Activated CD4-positive, alpha-beta T cell treated with anti-CD3 and anti-CD28 coated beads, Interleukin-2, amount 50 U/mL, for 24 hours (primary cell): ENCODE measurements at places on chromosomes 2 and 18.

GRCh38 chr2:212157012-212157411 lies 381.6 kb downstream of the ERBB4 start:
- DNase-seq = no peak

DNA sequence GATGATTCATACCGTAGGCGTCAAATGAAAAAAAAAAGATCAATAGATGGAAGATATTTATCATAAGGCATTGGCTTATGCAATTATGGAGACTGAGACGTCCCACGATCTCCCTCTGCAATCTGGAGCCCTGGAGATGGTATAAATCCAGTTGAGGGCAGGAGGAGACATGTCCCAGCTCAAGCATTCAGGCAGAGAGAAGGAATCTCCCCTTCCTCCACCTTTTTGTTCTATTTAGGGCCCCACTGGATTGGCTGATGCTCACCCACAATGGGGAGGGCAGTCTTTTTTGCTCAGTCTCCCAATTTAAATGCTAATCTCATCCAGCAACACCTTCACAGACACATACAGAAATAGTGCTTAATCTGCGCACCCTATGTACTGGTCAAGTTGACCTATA lies 18.0 kb upstream of the OLA1 start:
- no peak for DNase-seq

DNA sequence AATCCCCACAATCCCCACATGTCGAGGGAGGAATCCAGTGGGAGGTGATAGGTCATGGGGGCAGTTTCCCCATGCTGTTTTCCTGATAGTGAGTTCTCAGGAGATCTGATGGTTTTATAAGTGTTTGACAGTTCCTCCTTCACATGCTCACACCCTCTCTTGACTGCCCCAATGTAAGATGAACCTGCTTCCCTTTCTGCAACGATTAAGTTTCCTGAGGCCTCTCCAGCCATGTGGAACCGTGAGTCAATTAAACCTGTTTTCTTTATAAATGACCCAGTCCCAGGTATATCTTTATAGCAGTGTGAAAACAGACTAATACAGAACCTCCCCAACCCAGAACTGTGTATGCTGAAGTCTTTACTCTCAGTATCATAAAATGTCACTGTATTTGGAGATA lies 289.5 kb upstream of the MMADHC start:
- no peak for DNase-seq

GRCh38 chr2:144151851-144152250 lies 368.1 kb downstream of the ZEB2 start:
- no peak for DNase-seq

DNA sequence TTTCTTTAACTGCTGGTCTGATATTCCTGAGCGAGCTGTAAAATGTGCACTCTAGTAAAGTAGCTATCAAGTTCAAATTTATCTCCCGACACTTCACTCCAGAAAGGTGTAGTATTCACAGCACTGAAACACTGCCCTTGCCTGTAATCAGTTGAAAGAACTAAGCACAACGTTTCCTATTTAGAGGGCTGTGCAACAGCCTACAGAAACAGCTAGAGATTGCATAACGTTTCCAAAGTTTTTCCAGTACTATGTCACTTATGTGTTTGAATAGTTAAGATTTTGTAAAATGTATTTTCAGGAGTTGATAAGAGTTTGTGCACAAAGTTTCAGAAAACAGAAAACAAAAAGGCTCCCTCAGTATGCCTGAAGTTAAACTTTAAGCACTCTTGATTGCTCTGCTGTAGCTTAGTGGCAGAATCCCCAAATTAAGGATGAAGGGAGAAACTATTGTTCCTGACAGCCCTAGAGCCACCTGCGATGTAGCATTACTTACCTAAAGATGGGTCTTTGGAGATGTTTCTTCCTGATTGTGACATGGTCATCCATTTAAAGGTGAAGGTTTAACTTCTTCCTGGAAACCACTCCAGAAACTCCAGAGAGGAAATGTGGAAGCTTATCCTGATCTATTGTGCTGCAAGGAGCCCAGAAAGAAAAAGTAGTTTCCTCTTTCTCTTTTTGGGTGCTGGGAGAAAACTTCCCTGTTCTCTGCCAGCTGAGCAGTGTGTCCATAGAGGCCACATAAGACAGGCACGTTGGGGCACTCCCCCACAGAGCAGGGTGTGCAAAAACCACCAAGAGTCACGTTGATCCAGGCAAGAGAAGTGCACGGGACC lies 536 bp downstream of the PDE1A start:
- no peak for DNase-seq

DNA sequence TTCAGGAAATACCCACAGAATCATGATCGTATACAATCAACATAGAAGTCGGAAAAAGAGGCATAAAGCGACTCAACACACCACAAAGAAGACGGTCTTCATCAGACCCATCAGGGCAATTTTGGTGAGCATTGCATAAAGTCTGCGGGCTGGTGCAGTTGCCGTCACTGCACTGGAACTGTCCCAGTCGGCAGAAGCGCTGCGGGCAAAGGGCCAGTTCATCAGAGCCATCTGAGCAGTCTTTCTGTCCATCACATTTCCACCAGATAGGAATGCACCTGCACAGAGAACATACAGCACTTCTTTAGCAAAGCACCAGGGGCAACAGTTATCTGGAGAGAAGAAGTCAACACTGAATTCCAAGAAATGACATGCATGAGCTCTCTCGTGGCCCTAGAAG lies 105.7 kb downstream of the DHRS9 start:
- no peak for DNase-seq

GRCh38 chr2:33903215-33903614 lies 304.1 kb upstream of the FAM98A start:
- DNase-seq = no peak

GRCh38 chr2:134190807-134191203 lies 63.1 kb upstream of the MGAT5 start:
- DNase-seq = no peak

GRCh38 chr2:68487773-68488355 lies 20.5 kb downstream of the APLF start:
- no peak for DNase-seq

DNA sequence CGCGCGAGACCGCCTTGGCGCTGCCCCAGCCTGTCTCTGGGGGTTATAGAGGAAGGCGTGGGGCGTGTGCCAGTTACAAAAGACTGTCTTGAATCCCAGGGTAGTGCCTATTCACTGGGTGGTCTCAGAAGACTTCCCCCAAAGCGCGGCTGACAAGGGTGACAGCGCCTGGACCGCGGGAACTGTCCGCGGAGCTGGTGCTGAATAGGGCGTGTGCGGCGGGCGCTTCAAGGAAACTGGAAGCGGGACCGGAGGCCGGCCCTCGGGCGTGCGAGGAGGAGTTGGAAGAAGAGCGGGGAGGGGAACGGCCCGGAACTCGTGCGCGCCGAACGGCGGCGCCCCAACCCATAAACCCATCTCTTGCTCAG lies 2.3 kb downstream of the EGR4 start:
- no peak for DNase-seq

- no peak for DNase-seq
Measured at GRCh38 chr2:81528852-81529480, 1224.4 kb upstream of the LRRTM1 start.

- DNase-seq = no peak
Measured at GRCh38 chr2:192035731-192036442, 158.8 kb downstream of the TMEFF2 start.

DNA sequence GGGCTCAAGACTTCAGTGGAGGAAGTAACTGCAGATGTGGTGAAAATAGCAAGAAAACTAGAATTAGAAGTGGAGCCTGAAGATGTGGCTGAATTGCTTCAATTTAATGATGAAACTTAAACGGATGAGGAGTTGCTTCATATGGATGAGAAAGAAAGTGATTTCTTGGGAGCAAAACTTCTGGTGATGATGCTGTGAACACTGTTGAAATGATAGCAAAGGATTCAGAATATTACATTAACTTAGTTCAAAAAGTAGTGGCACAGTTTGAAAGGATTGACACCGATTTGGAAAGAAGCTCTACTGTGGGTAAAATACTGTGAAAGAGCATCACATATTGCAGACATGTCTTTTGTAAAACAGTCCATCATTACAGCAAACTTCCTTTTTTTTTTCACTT lies 638.0 kb downstream of the NYAP2 start:
- no peak for DNase-seq

GRCh38 chr2:234395891-234396420 lies 100.9 kb downstream of the ARL4C start:
- no peak for DNase-seq

DNA sequence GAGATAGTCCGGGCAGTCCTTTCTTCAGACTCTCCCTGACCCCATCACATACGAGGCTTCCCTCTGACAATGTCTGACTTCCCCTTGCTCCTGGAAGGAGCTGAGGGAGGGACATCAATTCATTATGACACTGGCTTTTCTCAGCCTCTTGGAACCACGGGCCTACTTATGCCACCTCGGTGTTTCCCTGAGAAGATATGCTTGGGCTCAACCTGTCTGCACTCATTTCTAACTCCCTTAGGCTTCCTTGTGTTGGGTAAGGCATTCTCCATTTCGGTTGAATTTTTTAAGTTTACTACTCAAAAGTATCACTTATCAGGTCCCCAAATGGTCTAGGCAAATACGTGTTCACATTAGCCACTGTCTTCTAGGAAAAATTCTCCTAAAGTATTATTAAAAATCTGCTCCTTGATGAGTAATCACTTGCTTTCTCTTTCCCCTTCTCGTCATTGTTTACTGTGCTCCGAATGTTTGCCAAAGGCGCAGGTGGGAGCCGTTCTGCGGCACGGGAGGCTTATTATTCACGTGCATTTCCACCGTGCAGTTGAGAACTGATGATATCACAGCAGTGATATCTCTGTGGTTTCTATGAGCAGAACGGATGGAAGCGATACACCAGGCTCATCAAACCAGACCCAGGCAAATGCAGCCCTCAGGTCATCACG lies 33.1 kb downstream of the ARL4C start:
- DNase-seq = peak; percentile 77

DNA sequence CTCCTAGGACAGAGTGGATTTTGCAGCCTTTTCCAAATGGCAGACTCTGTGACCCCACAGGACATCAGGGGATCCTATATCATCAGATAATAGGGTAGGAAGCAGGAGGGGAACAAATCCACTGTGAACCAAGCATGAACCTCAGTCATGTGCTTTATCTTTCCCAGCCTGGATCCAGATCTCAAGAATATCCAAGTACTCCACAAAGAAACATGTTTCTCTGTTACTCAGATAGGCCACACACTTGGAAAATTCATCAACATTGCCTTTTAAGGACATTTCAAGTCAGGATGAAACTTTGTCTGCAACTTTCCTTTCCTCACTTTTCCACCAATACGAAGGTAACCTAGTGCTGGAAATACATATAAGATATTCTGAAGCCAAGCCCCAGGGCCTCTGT lies 85.8 kb downstream of the RDH14 start:
- DNase-seq = no peak

- no peak for DNase-seq
Measured at GRCh38 chr2:207136874-207137273, 28.9 kb downstream of the KLF7 start.

GRCh38 chr2:23700627-23701026 lies 226.3 kb downstream of the ATAD2B start:
- no peak for DNase-seq

DNA sequence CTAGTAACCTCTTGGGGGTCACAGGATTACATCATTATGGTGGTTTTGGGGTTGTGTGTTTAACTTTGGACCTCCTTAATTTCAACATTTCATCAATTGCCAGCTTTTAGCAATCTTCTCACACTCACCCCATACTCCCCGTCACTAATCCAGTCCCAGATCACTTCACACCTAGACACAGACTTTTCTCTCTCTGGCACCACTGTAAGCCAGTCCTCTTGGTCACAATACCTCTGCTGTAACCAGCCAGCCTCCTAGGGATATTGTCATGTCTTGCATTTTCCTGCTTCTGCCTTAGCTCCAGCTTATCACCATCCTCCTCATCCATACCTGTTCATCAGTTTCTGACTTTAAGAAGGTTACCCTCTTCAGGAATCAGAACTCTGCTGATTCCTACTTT lies 1.6 kb upstream of the STK17B start:
- DNase-seq = no peak

- no peak for DNase-seq
Measured at GRCh38 chr2:177660742-177661141, 268.2 kb downstream of the AGPS start.

GRCh38 chr2:222318712-222319585 lies 20.2 kb upstream of the PAX3 start:
- DNase-seq = no peak

DNA sequence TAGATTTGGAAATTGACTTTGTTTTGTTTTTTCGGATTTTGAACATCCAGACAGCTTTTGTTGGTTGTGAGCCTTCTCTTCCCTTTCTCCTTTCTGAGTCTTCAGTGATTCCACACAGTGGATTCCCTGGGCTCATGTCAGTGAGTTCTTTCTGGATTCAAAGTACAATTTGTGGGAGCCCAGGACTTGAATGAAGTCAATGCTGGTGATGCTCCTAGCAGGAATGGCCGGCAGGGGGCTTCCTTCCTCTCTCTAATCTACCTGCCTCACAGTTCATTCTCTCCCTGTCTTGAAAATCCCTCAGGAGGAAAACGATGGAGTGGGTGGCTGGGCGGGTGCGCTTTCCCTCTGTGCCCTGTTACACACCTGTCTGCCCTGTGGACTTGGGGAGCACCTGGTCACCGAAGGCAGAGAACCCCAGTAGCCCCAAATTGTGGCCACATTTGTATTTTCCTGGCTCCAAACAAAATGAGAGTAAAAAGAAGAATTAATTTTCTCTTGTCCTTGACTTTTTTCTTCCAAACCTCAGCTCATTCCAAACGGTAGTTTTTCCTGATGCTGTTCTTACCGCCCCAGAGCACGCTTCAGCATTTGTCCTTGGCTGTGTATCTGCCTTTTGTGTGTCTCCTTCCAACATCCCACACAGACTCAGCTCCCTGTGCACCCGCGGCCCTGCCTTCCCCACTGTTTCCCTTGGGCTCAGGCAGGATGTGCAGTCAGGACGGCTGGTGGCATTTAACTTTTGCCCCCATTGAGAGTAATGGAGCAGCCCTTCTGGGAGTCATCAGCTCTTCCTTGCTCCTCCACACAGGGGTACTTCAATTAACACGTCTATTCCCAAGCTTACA lies 86.6 kb downstream of the MARCO start:
- DNase-seq = no peak

- no peak for DNase-seq
Measured at GRCh38 chr18:23209796-23210195, 74.5 kb downstream of the CABLES1 start.

GRCh38 chr2:240645346-240645745 lies 20.1 kb downstream of the GPR35 start:
- DNase-seq = no peak

DNA sequence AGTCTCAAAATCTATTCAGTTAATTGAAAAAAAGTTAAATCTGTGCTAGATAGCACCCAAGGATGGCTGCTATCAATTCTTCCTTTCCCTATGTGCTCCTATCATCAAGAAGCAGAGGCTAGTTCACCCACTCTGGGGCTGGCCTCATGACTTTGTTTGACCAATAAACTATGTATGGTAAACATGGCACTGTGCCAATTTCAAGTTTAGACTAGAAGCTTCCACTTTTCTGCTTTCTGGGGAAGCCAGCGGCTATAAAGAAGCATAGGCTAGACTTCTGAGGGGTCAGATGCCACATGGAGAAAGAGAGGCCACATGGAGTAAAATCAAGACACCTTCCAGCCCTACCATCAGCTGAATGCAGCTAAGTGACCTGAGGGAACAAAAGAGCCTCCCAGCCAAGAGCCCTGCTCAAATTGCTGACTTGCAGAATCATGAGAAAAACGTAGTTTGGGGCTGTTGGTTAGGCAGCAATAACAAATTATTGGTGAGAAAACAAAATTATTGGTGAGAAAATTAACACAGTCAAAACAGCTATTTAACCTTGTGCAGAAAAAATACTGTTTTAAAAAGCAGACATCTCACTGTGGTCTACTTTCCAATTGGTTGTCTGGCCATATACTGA lies 86.5 kb upstream of the SLC14A2 start:
- no peak for DNase-seq
